ENCODE measurements at places on chromosomes 3 and 15.

- no peak for DNase-seq
These were observed 218.8 kb upstream of the ICE2 start for GRCh38 chr15:60697750-60698149.

GRCh38 chr15:74531144-74531811, 9.7 kb upstream of the ARID3B start:
- no peak for DNase-seq

GRCh38 chr3:31918179-31919150, 62.6 kb downstream of the OSBPL10 start:
- DNase-seq = no peak

GRCh38 chr3:52830535-52831258, at the start of gene ITIH4:
TSS of gene ITIH4 (minus strand) at chr3:52830672. CDS start at chr3:52830642, 30 bp downstream.
- DNase-seq = no peak

DNA sequence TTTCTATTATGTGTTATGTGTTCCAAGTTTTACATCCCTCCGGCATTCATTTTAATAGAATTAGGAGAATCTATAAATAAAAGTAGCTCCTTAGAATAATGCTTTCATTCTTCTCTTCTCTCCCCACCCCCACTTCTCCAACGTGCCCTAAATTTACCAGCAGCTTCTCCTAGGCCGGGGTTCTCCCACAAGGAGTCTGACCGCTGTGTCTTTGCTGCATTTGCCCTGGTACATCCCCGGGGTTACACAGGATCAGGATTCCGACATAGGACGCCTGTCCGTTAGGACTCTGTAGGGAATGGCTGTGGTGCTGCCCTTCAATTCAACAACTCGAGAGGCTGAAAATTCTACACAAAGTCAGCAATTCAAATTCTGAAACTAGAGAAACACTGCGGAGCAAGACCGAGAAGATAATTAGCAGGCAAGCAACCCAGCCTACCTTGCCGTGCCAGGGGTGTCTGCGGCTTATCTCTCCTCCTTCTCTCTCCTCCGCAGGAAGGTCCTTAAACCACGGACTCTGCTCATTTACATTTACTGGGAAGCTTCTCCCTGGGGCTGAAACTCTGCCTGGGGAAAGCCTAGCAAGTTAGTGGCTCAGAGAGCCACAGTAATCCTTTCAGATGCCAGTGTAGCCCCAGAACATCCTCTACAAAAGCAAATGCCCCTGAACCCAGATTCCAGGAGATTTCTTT, 18.8 kb downstream of the PCSK6 start:
- DNase-seq = no peak

DNA sequence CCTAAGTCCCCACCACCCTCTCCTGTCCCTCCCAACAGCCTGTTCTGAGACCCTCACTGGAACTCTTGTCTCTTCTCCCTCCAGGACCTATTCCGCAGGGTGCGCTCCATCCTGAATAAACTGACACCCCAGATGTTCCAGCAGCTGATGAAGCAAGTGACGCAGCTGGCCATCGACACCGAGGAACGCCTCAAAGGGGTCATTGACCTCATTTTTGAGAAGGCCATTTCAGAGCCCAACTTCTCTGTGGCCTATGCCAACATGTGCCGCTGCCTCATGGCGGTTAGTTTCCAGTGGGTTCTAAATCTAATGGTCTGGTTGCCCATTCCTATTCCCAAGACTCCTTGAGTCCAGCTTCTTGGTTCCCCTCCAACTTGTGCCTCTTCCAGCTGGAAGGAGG, 9.3 kb downstream of the EIF4G1 start:
- DNase-seq = no peak

- DNase-seq = no peak
These were observed 113.9 kb downstream of the TCF12 start for GRCh38 chr15:57032338-57032737.

DNA sequence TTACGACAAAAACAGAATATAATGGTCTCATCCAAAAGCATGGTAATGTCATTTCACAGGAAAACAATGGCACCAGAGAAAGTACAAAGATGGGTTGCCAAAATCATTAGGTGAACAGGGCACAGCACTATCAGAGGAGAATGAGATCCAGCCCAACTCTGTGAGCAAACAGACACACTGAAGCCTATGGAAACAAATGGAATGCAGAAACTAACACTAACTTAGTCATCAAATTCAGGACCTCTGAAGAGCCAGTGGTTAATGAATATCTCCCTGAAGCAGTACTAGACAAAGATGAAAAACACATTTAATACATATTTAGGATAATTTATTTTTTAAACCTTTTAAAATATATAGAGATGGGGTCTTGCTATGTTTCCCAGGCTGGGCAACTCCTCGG, 14.6 kb upstream of the RPS17 start:
- DNase-seq = no peak

GRCh38 chr3:133040696-133041523, 2.7 kb downstream of the TMEM108 start:
- DNase-seq = no peak

- no peak for DNase-seq
These were observed 7.8 kb upstream of the ZNF710 start for GRCh38 chr15:89993349-89993748.

DNA sequence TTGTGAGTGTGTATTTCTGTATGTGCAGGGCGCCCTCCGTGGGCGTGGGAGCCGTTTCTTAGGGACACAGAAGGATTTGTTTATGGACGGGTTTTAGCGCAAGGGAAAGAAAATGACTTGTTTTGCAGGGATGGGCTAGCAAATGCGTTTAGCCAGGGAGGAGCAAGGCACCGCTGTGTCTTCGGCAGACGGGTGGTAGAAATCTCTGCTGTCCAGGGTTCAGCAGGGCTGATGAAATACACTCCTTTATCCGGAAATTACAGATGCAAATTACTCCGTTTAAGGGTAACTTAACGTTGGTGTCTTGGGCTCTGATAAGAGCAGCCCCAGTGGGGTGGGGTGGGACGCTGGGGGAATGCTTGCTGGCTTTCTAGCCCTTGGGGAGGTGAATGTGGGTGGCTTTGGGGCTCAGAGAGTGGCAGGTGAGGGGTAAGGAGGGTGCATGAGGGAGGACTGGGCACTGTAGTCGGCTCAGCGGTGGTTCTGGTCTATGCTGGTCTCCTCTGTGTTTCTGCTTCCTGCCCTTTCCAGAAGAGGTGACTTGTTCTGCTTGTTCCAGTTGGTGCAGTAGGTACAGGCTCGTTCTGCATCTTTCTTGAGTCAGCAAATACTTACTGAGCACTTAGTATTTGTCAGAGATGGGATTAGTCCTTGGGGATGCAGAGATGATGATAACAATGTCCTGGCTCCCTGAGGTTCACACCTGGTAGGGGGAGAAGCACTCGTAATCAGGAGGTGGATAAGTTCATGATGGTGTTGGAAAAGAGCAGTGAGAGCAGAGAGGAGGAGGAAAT, 954 bp downstream of the SV2B start:
- DNase-seq = no peak

- no peak for DNase-seq
These were observed 66.8 kb upstream of the BLM start for GRCh38 chr15:90650117-90650955.

GRCh38 chr15:93126148-93126547, 37.1 kb upstream of the RGMA start:
- DNase-seq = no peak

GRCh38 chr15:69786136-69786701, 311.5 kb downstream of the TLE3 start:
- no peak for DNase-seq

GRCh38 chr3:69774029-69774428, 34.8 kb downstream of the MITF start:
- DNase-seq = no peak

DNA sequence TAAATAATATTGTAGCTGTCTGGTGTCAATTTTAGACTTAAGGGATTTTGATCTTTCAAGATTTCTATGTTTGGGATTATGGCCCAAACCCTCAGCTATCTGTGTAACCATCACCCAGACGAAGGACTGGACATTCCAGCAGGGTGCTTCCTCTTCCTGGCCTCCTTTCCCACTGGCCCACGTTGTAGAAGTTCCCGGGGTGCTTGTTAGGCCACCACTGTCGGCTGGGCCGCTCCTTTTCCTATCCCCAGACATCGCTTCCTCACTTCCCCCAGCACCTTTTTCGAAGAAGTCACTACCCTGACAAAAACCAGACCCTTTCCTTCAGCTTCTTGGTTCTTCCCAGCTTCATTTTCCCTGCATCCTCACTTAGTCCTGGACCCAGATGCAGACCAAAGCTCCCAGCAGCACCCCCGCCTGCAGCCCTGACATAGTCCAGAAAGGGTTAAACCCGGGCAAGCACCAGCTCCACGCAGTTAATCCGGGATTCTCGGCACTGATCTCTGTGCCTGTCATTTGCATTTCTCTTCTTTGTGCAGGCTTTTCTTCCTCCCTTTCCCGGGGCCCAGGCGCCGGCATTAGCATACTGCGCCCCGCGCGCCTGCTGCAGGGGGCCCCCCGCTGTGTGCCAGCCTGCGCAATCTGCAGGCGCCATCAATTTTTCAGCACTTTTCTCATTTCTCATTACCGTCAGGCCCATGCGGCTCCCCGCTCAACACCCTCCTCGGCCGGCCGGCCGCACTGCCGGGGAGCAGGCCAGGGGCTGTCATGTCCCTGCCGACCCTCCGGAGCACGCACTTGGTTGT, 90.6 kb downstream of the ZNF621 start:
- no peak for DNase-seq

DNA sequence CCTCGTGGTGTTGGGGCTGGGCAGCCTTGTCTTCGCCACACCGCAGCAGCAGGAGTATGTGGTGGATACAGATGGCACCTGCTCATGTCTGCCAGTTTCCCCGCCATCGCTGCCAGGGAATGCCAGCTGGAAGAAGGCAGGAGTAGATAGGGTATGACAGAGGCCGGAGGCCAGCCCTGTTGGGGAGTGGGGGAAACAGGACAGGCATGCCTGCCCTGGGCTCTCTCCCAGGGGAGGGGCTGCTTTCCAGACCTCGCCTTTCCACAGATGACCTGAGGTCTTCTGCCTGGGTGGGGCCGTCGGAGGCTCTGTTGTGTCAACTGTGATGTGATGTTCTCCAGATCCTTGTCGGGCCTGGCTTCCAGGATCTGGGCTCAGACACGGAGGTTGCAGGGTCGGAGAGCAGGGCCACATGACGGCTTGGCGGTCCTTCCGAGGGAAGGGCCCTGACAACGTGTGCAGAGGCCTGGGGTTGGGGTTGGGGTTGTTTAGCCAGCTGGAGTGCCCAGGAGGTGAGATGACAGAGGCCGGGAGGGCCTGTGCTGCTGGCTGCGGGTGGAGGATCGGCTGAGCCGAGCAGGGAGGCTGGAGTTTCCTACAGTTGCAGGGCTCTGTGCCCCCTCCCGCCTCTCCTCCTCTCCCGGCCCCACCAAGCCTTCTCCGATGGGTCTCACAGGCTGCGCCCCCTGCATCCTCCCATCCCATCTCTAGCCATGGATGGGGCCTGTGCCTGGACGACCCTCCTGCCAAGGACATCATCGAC, 102.0 kb downstream of the TBC1D2B start:
- no peak for DNase-seq

- DNase-seq = no peak
These were observed 154.1 kb upstream of the GPR149 start for GRCh38 chr3:154584041-154584440.

GRCh38 chr15:43378601-43379000, 7.7 kb downstream of the TUBGCP4 start:
- DNase-seq = no peak

DNA sequence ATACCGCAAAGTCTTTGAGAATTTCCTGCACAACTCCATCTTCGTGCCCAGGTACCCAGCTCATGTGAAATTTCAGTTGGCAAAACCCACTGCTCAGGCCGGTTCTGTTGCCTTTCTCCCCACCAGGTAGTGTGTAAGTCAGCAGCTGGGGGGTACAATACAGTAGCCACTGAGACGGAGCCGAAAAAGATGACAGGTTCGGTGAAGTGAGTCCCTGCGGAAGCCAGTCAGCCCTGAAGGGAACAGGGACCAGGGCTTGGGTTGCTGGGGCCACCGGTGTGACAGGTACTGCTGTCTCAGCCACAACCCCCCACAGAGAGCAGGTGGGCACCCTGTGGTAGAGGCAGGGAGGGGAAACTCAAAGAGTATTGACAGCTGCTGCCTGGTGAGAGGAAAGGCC, 90.8 kb downstream of the PGPEP1L start:
- no peak for DNase-seq

DNA sequence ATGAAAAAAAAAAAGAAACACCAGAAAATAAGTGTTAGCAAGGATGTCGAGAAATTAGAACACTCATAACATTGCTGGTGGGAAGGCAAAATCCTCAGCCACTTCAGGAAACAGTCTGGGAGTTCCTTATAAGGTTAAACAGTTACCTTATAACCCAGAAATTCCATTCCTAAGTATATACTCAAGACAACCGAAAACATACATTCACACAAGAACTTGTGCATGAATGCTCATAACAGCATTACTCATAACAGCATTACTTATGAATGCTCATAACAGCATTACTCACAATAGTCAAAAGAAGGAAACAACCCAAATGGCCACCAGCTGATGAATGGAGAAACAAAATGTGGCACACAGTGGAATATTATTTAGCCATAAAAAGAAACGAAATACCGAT, 34.8 kb upstream of the DCP1A start:
- no peak for DNase-seq
